ENCODE measurements at places on chromosomes 4 and X.

- no peak for DNase-seq
These were observed 5.2 kb upstream of the GK2 start for GRCh38 chr4:79413032-79413885.

DNA sequence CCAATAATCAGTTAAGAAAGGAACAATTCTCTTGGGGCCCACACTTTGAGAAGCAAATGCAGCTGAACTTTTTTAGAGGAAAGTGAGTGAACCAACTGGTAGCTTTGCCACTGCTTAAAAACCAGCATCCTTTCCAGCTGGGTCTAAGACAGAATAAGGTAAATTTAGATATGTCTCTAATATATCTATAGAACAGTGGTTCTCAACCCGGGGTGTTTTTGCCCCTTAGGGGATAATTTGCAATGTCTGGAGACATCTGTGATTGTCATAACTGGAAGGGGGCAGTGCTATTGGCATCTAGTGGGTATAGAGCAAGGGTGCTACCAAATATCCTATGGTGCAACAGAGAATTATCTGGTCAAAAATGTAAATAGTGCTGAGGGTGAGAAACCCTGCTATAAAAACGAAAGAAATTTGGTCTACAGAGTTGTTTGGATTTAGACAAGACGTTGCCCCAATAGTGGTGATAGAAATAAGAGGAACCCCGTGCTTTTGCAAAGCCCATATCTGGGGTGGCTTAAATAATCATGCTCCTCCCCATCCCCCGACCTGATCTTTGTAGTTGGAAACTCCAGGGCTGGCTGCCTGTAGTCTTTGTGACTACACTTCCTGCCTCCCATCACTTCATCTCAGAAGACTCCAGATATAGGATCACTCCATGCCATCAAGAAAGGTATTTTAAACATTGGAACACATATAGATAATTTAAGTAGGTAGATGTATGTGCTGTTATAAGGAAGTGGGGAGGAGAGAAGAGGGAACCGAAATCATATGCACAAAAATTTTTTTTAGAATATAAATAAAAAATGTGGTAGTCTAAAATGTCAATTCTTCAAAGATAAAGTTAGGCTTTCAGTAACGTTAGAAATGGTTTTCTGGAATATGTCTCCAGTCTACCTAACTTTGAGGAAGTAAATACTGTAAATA, at the start of gene TLR7:
Gene TLR7, plus strand, starts transcription at position 622 of the 927 bp plus-strand sequence. CDS start 507 bp downstream, outside the sequence.
- DNase-seq = no peak

GRCh38 chr4:159977907-159978617, 875.2 kb downstream of the RAPGEF2 start:
- DNase-seq = no peak

DNA sequence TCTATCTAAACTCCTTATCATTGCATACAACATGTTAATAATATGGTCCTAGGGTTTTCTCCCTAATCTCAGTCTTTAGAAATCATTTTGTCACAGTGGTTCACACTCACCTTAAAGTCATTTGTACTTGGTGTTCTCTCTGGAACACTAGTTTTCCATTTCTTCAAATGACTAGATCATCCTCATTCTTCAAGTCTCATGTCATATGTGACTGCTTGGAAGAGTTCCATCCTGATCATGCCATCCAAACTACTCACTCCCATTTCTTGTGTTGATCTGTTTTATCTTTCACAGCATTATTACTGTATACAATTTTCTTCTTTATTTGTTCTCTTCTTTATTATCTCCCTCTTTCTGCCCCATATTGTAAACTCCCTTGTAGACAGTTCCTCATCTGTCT, 66.5 kb downstream of the HTR2C start:
- no peak for DNase-seq

- DNase-seq = no peak
These were observed 5.0 kb downstream of the FGF2 start for GRCh38 chr4:122831515-122832196.

DNA sequence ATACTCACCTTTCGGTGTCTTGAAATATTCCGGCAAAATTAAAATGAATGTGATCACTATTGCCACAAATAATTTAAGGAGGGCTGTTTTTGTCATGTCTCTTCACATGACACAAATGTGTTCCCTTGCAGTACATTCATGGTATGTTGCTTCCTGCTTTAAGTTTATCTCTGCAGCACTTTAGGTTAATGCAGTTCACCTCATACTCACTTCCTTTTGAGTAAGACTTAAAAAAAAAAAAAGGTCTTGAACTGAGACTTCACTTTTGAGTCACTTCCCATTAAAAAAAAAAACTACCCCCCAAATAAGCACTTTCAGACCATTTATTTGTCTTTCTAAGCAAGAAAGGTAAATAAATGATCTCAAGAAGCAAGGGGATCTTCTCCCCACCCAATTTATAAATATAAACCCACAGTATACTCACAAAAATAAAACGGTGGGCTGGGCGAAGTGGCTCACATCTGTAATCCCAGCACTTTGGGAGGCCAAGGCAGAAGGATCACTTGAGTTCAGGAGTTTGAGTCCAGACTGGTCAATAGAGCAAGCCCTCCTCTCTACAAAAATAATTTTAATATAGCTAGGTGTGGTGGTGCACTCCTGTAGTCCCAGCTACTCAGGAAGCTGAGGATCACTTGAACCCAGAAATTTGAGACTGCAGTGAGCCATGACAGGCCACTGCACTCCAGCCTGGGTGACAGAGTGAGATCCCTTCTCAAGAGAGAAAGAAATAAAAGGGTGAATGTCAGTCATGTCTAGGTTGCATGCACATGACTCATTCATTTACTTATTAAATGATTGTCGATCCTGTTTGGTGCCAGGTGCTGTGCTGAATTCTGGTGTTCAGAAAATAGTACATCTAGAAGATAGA, at the start of gene TMEM156:
Gene TMEM156, minus strand, starts transcription at position 192 of the 868 bp plus-strand sequence. Its CDS starts 96 bp downstream, at position 96.
- peak; percentile 92 for DNase-seq

DNA sequence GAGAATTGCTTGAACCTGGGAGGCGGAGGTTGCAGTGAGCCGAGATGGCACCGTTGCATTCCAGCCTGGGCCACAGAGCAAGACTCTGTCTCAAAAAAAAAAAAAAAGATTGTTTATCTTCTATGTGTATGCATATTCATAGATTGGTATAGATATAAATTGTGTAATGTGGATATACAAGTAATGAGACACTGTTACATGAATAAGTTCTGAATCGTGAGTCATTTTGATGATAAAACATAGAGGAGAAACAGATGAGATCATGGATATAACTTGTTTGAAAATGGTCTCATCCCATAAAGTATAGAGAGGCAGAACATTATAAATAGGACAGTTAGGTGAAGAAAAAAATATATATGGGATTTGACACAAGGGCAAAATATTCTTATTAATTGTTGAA, 628.0 kb downstream of the IL1RAPL1 start:
- no peak for DNase-seq

- no peak for DNase-seq
These were observed 339.7 kb downstream of the PCDH19 start for GRCh38 chrX:100070334-100070849.

- DNase-seq = no peak
These were observed 147.9 kb upstream of the FGF13 start for GRCh38 chrX:138859421-138859820.

DNA sequence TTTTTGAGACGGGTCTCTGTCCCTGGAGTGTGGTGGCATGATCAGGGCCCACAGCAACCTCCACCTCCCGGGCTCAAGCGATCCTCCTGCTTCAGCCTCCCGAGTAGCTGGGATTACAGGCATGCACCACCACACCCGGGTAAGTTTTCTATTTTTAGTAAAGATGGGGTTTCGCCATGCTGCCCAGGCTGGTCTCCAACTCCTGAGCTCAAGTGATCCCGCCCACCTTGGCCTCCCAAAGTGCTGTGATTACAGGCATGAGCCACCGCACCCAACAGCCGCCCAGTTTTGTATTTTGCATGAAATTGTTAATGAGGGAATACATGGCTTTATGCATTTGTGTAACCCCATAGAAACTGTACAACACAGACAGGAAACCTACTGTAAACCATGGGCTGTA, 2.8 kb upstream of the ARHGAP4 start:
- no peak for DNase-seq

GRCh38 chrX:9260603-9261002, 204.3 kb upstream of the TBL1X start:
- DNase-seq = no peak

- no peak for DNase-seq
These were observed 18.9 kb downstream of the ZBTB49 start for GRCh38 chr4:4308800-4309441.

- no peak for DNase-seq
These were observed 1364.9 kb upstream of the IGFBP7 start for GRCh38 chr4:58475097-58475496.

DNA sequence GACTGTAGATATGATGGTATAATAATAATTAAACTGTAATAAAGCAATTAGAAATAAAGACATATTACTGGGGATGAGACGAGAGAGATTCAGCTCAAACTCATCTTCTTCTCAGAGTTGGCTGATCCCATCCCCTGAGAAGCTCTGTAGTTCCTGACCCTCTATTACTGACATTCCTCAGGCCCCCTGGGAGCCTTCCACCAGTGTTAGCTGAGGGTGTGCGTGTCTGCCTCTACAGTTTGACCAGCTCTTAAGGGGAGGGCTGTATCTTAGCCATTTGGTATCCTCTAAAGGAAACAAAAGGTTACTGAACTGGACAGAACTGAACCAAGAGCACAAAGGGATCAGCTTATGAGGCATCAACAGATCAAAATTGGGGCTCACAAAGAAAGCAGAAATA, 11.2 kb downstream of the FHDC1 start:
- no peak for DNase-seq

DNA sequence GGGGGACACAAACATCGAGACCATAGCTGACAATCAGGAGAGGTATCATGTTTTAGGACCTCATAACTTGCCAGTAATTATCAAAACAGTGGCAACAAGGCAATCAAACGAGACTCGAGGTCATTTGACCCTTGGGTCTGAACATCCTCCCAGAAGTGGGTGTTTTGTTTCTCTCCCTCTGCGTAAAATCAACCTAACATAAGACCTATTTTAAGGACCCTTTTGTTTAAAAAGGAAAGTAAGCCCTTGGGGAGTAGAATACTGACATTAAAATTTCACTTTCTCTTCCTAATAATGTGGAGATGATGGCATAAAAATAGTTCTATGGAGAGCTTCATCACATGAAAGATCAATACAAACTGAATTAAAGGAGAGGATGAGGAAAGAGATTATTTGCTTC, 106.2 kb upstream of the PUDP start:
- DNase-seq = no peak

DNA sequence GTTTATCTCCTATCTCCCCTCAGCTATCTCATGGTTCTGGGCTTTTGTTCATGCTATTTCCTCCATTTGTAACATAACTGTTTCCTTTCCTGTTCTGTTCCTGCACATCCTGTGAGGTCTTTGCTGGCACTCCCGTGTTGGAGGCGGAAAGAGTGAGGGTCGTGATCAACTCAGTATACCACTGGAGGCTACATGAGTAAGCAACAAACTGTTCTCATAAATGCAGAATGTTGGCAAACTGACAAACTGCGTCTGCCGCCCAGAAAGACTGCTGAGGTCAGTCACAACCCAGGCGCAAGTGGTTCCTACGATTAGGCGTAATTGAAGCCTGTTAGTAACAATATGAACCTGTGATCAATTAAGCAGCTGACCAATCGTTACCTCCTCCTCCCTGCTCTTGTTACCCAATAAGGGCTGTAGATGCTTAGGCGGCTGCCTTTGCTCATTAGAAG, 48.8 kb downstream of the C4orf33 start:
- no peak for DNase-seq

DNA sequence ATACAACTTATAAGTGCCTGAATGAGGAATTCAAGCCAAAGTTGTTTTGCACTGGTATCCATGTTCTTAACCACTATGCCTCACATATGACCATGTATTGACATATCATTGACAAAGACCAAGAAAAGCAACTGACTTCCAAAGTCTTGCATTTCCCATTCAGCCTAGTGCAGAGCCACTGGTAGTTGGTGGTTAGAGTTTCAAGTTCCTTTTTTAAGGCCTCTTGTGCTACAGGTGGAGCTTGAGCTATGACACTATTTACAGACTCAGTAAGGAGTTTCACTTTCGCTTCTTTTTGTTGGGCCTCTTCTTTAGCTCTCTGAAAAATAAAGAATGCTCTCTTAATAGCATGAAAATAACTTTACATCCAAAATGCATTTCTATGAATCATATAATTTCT, 763.0 kb downstream of the DMD start:
- DNase-seq = peak; percentile 63
